ENCODE measurements at places on chromosomes 3 and 15.

GRCh38 chr3:158810823-158811724 is 9.2 kb downstream of the MFSD1 start:
- no peak for DNase-seq

- DNase-seq, result no peak
Observed at GRCh38 chr15:54017251-54017650, 39.0 kb downstream of the UNC13C start.

DNA sequence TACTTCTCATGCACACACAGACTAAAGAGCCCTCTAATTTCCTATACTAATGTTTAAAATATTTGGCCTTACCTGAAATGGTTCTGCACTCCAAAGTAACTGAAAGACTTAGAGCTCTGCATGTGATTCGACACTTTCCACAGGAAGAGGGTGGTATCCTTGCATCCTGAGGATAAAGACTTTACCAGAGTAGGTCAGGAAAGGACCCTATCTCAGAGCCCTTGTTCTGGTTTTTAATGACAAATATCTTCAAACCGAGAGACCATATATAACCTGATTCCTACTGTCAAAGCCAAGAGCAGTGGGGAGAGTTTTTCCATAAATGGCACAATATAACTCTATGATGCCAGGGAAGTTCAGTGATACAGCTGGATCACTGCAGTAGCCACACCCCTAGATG is at the start of gene GP5:
Gene GP5, minus strand, starts transcription at position 101 of the 400 bp plus-strand sequence. CDS start 984 bp downstream, outside the sequence.
- DNase-seq, result no peak

GRCh38 chr3:30292192-30292893 is 314.1 kb upstream of the TGFBR2 start:
- no peak for DNase-seq

DNA sequence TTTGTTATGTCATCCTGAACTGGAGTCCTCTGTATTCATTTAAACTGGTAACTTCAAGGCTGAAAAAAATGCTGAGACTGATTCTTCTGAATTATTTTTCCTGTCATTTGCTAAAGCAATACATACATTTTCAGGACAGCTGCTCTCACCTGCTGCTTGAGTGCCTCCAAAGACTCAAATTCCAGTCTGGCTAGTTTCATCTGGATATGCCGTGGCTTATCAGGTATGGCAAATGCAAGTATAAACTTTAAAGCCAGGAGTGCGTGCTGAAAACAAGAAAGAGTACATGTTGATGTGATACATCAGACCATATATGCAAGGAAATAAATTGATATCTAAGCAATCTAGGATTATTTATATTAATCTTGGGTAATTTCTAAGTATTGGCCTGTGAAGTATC is 146.1 kb downstream of the SNRK start:
- DNase-seq, result no peak

DNA sequence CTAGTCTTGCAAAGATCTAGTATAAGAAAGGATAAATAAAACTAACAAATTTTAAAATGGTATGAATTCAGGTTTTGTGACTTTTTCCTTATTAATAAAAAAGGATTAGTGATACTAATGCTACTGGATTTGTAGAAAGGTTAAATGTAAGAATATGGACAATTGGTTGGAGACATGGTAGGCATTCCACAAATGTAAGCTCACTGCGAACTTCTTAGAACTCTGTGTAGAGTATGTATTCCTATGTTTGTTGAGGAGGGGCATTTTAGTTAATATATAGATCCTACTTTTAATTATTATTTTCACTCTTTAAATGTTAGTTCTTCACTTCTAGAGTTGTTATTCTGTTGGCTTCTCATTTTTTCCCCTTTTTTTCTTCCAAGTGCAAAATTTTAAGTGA is 414.3 kb downstream of the RBMS3 start:
- no peak for DNase-seq

DNA sequence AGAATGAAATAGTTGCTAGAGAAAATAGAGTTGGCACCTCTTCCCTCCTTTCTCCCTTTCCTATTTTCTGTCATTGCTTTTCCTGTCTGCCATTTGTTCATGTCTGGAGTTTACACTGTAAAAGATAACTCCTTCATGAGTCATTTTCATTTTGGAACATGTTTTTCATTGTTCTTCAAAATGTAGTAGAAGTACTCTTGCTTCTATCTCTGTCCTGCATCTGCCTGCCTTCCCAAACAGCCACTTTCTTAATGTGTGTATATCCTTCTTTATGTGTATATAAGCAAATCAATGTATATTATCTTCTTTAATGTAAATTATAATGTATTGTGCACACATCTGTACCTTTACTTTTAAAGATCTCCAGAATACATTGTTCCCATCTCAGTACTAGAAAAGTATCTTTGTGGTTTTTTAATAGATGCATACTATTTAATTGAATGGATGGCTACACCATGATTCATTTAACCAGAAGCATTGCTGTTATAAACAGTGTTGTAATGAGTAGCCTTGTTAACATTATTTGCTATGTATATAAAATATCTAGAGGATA is 41.1 kb downstream of the TSC22D2 start:
- no peak for DNase-seq

DNA sequence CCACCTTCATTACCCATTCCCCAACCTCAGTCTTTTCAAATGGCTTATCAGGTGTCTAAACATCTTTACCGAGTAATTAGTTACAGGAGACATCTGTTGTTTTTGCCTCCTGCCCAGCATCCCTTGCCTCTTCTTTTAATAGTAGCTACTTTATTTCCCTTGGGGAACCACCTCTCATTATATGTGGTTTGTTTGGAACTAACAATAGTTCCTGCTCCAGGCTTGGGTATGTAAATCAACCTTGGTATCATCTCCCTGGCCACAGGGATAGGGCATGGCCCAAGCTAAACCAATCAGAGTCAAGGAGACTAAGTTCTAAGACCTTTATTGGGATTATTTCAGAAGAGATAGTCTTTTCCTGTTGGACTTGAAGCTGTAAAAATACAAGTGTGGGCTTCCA is 76.6 kb downstream of the ETV5 start:
- DNase-seq, result no peak

GRCh38 chr3:13528217-13528867 is 20.6 kb upstream of the FBLN2 start:
- no peak for DNase-seq

- peak; percentile 34 for DNase-seq
Observed at GRCh38 chr15:27448986-27449385, 478.0 kb downstream of the GABRG3 start.

- DNase-seq, result no peak
Observed at GRCh38 chr3:192915304-192915703, 2.4 kb downstream of the MB21D2 start.

- DNase-seq, result no peak
Observed at GRCh38 chr3:156614642-156615511, 59.5 kb upstream of the TIPARP start.

- no peak for DNase-seq
Observed at GRCh38 chr3:98359993-98360675, 6.5 kb downstream of the OR5K4 start.

- DNase-seq, result no peak
Observed at GRCh38 chr3:189950258-189950657, 170.4 kb downstream of the P3H2 start.

DNA sequence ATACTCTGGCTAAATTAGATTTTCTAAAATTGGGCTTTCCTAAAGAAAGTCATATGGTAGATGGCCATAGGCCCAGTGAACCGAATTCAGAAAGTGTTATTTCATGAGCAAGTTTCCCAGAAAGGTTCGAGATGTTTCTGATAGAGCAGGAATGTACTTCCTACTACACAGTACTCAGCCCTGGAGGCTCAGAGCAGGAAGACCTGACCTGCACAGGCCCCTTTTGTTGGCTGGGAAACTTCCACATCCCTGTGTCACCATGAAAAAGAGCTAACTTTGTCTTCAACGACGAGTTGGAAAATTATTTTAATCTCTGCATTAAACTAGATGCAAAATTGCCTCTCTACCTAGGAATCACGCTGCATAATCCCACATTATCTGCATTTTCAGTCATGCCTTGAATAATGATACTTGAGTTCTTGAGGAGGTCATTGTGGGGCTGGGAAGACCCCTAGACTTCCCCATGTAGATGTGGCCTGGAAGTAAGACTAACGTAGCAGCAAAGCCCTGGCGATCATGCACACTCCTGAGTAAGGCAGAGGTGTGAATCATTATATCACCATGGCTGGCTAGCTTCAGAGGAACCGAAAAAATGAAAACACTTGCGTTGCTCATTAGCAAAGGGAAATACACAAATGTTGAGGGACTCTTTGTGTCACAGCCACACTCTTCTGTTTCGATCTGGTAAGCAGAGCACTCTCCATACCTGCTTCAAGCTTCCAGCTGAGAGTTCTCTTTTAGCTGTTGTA is 47.1 kb downstream of the CMTM7 start:
- no peak for DNase-seq

DNA sequence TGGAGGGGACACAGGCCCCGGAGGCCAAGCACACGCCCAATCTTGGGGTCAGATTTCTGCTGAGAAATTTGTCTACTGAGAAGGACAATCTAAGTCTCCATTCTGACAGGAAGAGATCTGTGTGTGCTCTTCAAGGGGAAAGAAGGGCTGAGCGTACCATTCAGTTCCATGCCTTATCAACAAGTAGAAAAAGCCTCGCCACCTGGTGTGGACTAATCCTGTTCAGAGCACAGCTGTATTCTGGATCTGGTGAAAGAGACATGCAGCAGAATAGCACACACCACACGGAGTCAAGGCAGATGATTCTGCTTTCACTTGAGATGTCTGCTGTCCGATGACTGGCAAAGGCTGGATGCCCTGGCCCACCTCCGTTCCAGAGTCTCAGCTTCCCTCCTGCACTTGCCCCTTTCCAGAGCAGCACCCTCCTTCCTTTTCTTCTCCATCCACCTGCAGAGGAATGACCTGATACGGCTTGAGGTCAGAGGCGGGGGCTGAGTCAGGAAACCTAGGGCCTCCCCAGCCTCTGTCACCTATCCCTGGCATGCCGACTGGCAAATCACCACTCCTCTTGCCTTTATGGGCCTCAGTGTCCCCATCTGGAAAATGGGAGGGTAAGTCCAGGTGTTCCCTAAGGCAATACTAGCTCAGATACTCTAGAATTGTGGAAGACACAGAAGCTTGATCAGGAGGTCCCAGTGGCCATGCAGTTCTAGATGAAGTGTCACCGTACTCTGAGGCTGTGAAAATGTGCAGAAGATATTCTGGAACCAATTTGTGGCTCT is 36.9 kb upstream of the CTSH start:
- DNase-seq, result no peak

All from hindlimb muscle (tissue), 1 donor.